ENCODE measurements at places on chromosomes 3 and 15.
A peak's percentile ranks its signal among the peaks of the same experiment; 100 is the strongest.

DNA sequence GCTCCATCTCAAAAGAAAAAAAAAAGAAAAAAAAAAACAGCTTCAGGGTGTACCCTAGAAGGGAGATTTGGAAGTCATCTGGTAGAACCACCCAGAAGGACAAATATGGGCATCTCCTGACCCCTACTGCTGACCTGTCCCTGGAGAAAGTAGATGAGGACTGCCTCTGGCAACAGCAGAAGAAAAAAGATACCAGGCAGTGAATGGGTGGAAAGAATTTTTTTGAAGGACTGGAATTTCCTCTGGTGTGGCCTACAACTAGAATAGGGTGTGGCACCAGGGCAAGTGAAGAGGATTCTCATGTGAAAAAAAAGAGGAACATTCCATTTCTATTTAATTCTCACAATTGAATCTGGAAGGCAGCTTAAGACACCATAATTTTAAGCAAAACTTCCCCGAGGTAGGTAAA is 3.1 kb downstream of the ANXA2 start:
- DNase-seq, result peak; percentile 48

DNA sequence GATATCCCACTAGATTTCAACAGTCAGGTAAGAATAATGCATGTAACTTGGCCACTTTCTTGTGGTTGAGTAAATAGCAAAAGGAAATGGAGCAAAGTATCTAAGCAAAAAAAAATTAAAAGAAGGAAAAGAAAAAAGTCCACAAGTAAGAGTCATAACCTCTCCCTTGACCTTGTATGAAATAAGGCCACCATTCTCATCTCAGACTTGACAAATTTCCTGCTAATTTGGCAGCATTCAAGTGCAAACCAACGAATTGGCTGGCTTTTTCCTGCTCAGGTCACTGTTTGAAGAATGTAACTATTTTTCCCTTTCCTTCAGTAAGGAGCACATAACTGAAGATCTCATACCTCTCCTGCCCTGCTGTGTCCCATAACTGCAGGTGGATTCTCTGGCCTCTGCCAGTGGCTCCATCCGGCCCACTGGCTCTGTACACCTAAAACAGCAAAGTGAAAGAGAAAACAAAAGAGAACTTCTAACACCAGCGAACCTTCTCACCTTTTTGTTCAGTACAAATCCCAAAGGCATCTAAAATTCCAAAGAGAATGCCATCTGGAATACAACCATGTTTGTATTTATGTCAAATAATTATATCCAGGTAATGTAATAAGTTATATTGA is 33.4 kb upstream of the RSL24D1 start:
- DNase-seq, result peak; percentile 29

GRCh38 chr3:10594915-10595314 is 89.5 kb upstream of the ATP2B2 start:
- peak; percentile 65 for DNase-seq

DNA sequence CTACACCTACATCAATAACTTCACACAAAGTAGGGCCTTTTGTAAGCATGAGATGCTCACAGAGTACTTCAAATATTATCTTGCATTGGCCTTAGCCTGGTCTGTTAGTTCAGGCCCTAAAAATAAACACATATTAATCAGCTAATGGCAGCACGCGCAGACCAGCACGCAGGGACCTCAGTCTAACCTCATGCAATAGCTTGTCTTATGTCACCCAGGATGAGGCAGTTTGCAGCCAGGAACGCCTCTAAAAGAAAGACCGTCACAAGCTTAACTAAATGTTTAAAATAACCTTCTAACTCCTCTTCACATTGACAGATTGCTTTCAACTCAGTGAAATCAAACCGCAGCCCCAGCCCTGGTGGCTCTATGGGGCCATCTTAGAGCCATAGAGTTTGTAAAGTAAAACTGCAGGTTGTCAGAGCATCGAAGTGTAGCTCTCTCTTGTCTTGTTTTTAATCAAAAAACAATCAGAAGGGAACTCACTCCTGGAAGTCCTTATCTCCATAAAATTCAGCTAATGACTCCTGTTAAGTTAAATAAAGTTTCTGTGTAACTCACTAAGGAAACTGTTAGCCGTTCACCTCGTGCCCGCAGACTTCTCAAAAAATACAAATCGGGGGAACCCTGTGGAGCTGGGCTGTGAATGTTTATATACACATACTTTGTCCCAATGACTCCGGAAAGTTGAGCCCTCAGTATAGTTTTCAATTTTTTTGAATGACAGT is 212.6 kb downstream of the CDIN1 start:
- DNase-seq, result peak; percentile 60

DNA sequence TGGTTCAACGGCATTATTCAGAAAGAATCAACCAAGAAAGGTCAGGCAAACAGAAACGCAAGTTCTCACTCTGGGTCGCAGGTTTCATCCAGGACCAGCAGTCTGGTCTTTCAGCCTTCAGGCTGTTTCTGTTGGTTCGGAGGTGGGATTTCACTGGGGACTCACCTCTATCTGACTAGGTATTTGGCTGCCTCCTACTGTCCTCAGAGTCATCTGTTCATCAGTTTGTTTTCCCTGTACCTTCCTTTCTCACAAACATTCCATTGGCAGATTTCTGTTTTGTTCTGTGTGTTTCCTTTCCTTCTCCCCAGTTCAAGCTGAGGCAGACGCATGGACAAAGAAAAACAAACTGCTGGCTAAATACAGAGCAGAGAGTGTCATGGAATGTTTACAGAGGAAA is 1046.6 kb upstream of the CFAP20DC start:
- DNase-seq, result no peak

DNA sequence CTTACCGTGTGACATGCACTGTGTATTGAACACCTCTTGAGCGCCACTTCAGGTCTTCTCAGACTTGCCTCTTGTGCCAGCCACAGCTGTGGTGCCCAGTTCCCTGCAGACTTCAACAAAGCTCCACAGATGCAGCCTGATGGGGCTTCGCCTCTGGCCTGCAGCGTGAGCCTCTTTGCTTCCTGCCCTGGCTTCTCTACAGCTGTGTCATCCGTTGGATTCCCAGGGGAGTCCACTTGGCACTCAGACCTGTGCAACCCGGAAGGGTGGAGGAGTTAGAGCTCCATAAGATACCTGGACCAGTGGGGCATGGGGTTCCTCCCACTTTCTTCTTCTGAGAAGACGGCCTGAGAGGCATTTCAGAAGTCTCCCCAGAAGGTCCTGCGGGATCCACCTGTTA is 57.7 kb upstream of the BNIP2 start:
- no peak for DNase-seq

- DNase-seq, result peak; percentile 58
Observed at GRCh38 chr15:56243163-56244037, at the start of gene RFX7. Gene RFX7 (minus strand): TSS chr15:56243879. CDS start chr15:56243285, 594 bp downstream.

DNA sequence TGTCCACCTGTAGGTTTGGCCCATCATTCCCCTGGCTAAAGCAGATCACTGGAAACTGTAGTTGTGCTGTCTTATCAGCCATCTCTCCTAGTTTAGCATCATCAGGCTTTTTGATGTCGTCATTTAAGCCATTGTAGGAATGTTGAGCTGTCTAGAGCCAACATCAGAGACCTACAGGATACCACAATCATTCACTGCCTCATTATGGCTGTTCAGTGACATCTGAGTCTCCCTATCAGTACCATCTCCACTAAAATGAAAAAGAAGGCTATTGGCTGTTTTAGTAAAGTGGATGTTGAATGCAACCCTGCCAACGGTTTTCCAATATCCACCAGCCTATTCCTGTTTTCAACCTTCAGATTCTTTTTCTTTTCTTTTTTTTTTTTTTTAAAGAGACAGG is 29.2 kb downstream of the RLBP1 start:
- no peak for DNase-seq

GRCh38 chr15:88419830-88420229 is 47.4 kb downstream of the MRPL46 start:
- peak; percentile 17 for DNase-seq

DNA sequence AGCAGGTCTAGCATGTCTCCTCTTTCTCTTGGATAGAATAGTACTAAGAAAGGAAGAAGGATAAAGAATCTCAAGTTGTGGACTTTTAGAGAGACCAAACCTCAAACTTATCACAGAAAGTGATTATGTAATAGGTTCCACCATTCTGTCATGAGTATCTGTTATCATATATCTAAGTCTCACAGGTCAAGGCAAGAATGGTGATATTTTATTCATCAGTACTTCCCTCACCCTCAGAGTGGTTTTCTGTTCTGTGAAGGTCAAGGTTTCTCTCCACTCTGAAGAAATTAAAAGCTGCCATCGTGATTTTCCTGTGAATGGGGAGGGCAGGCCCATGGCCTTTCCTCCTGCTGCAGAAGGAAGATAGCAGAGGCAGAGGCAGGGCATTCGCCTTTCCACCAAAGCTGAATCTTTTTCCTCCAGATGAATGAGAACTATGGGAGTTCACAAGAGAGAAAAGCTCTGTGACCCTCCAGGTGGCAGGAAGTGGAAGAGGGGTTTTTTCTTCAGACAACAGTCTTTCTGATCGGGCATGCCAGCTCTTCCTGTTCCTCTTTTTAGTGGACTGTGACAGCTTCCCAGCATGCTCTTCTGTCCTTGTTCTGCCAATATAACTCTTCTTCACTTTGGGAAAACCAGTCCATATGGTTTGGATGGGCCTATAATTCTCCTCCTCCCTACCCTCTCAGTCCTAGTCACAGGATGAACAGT is 37.1 kb upstream of the CCK start:
- DNase-seq, result no peak

- DNase-seq, result no peak
Observed at GRCh38 chr15:70947351-70948335, 55.0 kb downstream of the LRRC49 start.

GRCh38 chr15:55334371-55334770 is 15.3 kb downstream of the PIGB start:
- no peak for DNase-seq

DNA sequence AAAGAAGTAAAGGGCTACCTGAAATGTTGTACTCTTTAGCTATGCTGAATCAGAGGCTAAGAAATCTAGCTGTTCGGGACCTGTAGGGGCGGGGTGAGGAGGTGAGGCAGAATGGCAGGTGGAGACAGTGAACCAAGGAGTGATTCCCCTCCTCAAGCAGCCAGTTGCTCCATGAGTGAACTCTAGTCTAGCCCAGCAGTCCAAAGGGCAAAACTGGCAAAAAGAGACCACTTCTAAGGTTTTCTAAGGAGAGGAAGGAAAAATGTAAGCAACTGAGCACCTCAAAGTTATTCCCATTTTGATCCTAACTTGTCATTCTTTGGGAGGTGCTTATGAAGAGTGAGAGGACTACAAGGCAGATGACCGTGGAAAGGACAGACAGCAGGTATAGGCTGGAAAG is 19.3 kb upstream of the TOPAZ1 start:
- no peak for DNase-seq

DNA sequence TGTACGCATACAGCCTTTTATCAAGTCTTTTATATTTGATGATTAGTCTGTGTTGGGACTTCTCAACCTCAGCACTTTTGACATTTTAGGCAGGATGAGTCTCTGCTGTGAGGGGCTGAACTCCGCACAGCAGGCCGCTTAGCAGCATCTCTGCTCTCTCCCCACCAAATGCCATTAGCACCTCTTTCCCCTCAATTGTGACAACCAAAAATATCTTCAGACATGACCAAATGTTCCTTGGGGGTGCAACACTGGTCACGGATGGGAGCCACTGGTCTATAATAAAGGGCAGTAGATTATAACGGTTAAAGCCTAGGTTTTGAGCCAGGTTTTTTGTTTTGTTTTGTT is 109.7 kb upstream of the LRIG1 start:
- no peak for DNase-seq

DNA sequence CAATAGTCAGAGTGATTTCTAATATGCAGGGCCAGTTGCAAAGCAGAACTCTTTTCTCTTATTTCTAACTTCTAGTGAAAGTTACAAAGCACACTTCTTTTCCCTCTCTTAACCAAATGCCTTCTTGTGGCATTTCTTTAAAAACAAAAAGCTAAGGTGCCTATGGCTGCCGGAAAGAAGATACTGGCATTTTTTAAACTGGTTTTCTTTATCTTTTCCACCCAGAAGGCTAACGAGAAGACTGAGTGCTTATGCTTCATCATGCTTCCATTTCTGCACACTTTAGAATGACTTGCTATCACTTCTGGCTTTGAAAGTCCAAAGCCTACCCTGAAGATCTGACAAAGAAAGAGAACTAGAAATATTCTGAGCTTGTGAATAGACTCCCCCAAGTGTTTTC is 141.3 kb downstream of the P2RY1 start:
- no peak for DNase-seq

DNA sequence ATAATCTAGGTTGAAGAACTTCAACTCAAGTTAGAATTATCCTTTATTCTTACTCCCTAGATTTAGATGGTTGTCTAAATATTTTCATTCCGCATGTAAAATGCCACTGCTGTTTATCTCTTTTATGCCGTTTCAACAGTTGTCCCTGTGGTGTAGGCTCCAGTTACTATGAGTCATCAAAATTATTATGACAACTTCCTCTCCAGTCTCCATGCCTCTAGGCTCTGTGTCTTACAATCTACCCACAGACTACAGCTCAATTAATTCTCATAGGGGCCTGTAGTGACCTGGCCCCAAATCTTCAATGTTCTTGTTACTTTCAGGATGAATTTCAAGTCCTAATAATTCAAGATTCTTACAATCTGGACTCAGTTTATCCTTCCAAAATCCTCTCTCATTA is 105.8 kb upstream of the UNC13C start:
- no peak for DNase-seq

- no peak for DNase-seq
Observed at GRCh38 chr15:26037369-26037768, 174.2 kb upstream of the ATP10A start.

DNA sequence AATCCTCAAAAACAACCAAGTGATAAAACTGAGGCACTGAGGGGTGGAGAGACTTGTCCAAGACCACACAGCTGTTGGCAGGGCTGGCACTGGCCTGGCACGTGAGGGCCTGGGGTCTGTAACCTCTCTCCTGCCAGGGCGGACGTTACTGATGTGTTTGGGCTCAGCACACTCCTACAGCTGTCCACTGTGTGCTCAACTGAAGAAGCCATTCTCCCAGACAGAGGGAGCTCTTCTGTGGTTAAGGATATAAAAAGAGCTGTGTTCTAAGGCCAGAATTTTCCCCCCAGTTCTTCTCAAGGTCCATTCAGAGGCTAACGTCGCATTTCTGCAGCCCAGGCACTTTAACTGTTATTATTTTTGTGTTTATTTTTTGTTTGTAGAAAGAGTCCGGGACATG is 429.0 kb upstream of the ATP11B start:
- peak; percentile 50 for DNase-seq

GRCh38 chr15:101476756-101477155 is 12.8 kb downstream of the PCSK6 start:
- no peak for DNase-seq

DNA sequence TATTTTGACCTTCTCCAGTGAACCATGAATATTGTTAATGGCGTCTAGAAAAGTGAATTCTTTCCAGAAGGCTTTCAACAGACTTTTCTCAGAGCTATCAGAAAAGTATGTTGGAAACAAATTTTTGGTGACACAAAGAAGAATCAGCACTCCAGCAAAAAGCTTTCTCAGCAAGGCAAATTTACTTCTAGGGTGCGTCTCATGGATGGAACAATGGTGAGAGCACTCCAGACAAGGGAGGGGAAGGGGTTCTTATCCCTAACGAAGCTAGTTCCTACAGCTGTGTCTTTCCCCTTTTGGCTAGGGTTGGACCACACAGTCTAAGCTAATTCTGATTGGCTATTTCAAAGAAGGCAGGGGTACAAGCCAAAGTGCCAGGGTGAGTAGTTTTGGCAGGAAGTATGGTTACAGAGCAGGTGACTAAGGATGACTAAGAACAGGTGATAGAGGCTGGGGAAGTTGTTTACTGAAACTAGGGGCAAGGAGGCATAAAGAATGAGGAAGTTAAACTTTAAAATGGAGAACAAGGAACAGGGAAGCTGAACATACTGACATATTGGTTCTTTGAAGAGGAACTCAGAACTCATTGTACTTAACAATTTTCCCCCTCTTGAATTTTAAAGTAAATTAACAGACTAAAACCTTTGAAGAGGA is 959.8 kb downstream of the NAALADL2 start:
- DNase-seq, result no peak

Data from astrocyte of the spinal cord (primary cell).